Ascending aorta (tissue), 2 donors: ENCODE measurements at places on chromosomes 13 and 19.
A peak's percentile ranks its signal among the peaks of the same experiment; 100 is the strongest.

GRCh38 chr13:44487989-44488388 lies 88.1 kb downstream of the TSC22D1 start:
- no peak overlapping the region for H3K27ac ChIP-seq
- no peaks in the 10 kb centered on the region for H3K27me3 ChIP-seq
- no peak for DNase-seq
- no peaks in the 10 kb centered on the region for H3K36me3 ChIP-seq
- H3K4me1 ChIP-seq = no peaks in the 10 kb centered on the region

- H3K4me1 ChIP-seq = no peaks in the 10 kb centered on the region
- H3K27ac ChIP-seq = no peak overlapping the region
- peaks cover 6% of the 10 kb centered on the region for H3K36me3 ChIP-seq
- DNase-seq = no peak
- no peak overlapping the region for H3K4me3 ChIP-seq
Observed at GRCh38 chr13:111327730-111328573, 7.5 kb downstream of the TEX29 start.

DNA sequence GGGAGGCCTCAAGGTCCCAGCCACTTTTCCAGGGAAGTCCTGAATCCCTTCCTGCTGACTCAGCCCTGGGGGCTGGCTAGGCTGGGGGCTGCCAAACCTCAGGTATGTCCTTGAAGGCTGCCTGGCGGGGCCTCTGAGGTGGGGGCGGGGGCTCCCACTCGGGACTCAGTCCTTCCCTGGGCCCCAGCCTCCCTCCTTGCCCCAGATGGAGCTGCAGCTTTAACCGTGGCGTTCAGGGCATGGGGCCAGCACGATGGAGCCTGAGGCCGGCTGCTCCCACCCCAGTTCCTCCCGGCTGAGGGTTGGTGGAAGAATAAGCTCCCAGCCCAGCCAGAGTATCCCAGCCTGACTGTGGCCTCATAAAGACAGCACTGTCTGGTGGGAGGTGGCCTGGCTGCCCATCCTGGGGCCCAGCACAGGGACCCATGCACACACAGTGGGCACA lies 12.4 kb downstream of the CILP2 start:
- H3K27ac ChIP-seq = no peak overlapping the region
- H3K4me1 ChIP-seq = no peaks in the 10 kb centered on the region
- no peaks in the 10 kb centered on the region for H3K36me3 ChIP-seq
- H3K27me3 ChIP-seq = no peaks in the 10 kb centered on the region
- no peak for DNase-seq
- no peak overlapping the region for H3K4me3 ChIP-seq

- no peak overlapping the region for H3K4me3 ChIP-seq
- no peak overlapping the region for H3K27ac ChIP-seq
- H3K27me3 ChIP-seq = no peaks in the 10 kb centered on the region
- H3K4me1 ChIP-seq = no peaks in the 10 kb centered on the region
Observed at GRCh38 chr19:42467183-42467760, 24.5 kb upstream of the CXCL17 start.

DNA sequence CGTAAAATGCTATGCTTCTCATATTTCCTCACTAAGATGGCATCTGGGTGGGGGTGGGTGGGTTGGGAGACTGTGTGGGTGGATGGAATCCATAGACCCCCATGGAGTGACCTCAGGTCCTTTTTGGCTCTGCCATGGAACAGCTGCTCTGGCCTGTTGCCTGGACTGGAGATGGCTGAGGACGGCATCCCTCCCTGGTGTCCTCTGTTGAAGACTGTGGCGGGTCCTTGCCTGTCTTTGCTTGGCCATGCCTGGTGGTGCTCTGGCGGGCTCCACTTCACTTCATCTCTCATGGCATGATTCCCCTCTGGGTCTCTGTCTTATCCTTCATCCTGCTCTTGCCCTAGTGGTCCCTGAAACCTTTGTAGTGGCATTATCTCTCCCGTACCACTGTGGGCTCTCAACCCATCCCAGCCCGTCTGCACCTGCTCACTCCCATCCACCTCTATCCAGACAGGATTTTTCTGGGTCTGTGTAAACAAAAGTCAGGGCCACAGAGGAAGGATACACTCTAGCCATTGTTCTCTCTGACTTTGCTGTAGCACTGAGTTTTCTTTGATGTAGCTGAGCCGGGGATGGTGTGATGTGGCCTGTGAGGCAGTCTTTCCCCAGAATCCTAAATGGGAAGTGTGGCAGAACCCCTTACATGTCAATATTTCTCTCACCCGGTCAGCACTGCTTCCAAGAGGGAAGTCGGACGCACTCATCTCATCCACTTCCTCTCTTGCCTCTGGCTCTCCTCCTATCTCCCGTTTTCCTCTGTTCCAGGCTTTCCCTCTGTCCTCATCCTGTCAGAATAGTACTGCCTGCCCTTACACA lies 36.1 kb downstream of the WDFY2 start:
- no peaks in the 10 kb centered on the region for H3K27me3 ChIP-seq
- no peaks in the 10 kb centered on the region for H3K36me3 ChIP-seq
- H3K27ac ChIP-seq = peak overlapping the region; percentile 47
- DNase-seq = no peak
- H3K4me3 ChIP-seq = no peak overlapping the region

- no peak overlapping the region for H3K4me3 ChIP-seq
- H3K27me3 ChIP-seq = no peaks in the 10 kb centered on the region
- H3K4me1 ChIP-seq = peaks cover 3% of the 10 kb centered on the region
- no peak for DNase-seq
- no peak overlapping the region for H3K27ac ChIP-seq
- H3K36me3 ChIP-seq = no peaks in the 10 kb centered on the region
Observed at GRCh38 chr13:24277761-24278160, 31.6 kb upstream of the C1QTNF9 start.

- H3K27ac ChIP-seq = no peak overlapping the region
- no peaks in the 10 kb centered on the region for H3K27me3 ChIP-seq
- H3K4me3 ChIP-seq = no peak overlapping the region
Observed at GRCh38 chr13:85417807-85418206, 381.4 kb downstream of the SLITRK6 start.

DNA sequence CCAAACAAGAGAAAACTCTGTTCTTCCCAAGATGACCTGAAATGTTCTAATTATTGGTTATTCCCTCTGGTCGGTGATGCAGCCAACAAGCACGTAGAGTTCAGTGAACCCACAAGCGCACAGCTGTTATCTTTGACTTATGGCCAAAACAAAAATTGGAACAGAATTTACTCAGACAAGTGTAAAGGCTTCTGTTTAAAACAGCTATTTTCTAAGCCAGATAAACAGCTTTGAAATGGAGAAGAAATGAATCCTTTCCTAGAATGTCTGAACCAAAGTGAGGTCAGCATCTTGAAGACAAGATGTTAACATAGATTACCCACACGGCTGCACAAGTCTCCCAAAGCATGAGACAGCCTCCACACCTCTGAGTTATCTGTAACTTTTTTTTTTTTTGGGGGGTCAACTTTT lies 669.2 kb downstream of the DIAPH3 start:
- no peaks in the 10 kb centered on the region for H3K27me3 ChIP-seq
- H3K27ac ChIP-seq = no peak overlapping the region
- H3K4me1 ChIP-seq = no peaks in the 10 kb centered on the region

- no peaks in the 10 kb centered on the region for H3K27me3 ChIP-seq
- H3K4me3 ChIP-seq = no peak overlapping the region
- H3K4me1 ChIP-seq = no peaks in the 10 kb centered on the region
Observed at GRCh38 chr13:34004676-34005075, 186.7 kb downstream of the RFC3 start.

GRCh38 chr19:4548238-4548584 lies 8.4 kb upstream of the LRG1 start:
- no peaks in the 10 kb centered on the region for H3K4me1 ChIP-seq
- H3K27ac ChIP-seq = no peak overlapping the region
- H3K36me3 ChIP-seq = no peaks in the 10 kb centered on the region
- no peaks in the 10 kb centered on the region for H3K27me3 ChIP-seq

- peak overlapping the region; percentile 60 for H3K4me3 ChIP-seq
- H3K27ac ChIP-seq = peak overlapping the region; percentile 84
- H3K4me1 ChIP-seq = peaks cover 46% of the 10 kb centered on the region
- H3K27me3 ChIP-seq = no peaks in the 10 kb centered on the region
Observed at GRCh38 chr19:44757735-44758505, 9.4 kb downstream of the BCL3 start.

GRCh38 chr19:6048793-6049405 lies 61.4 kb downstream of the RFX2 start:
- H3K27ac ChIP-seq = no peak overlapping the region
- no peak overlapping the region for H3K4me3 ChIP-seq
- DNase-seq = peak; percentile 89
- peaks cover 6% of the 10 kb centered on the region for H3K36me3 ChIP-seq
- H3K27me3 ChIP-seq = no peaks in the 10 kb centered on the region

DNA sequence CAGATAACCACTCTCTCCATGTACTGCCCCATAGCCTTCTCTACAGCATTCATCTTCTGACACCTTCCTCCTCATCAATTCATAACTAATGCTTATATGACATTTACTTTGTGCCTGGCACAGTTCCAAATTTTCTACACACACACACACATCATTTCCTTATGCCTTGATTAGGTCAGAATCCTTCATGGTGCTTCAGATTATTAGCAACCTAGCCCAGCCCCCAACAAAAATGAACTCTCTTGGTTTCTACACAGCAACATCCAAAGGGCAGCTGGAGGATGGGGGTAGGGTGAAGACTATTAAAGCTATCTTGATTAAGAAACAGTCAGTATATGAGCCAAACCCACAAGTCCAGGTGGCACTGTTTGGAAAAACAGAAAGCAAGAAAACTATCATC lies 3.7 kb downstream of the RUBCNL start:
- no peaks in the 10 kb centered on the region for H3K36me3 ChIP-seq
- H3K27ac ChIP-seq = no peak overlapping the region
- H3K4me1 ChIP-seq = peaks cover 2% of the 10 kb centered on the region
- H3K27me3 ChIP-seq = no peaks in the 10 kb centered on the region
- no peak overlapping the region for H3K4me3 ChIP-seq

- H3K27ac ChIP-seq = peak overlapping the region; percentile 88
- H3K27me3 ChIP-seq = no peaks in the 10 kb centered on the region
- H3K4me3 ChIP-seq = no peak overlapping the region
- no peak for DNase-seq
- no peaks in the 10 kb centered on the region for H3K36me3 ChIP-seq
Observed at GRCh38 chr13:114129649-114130062, 2.8 kb downstream of the RASA3 start.

GRCh38 chr19:14606627-14607026 lies 23.7 kb downstream of the CLEC17A start:
- no peaks in the 10 kb centered on the region for H3K36me3 ChIP-seq
- H3K27ac ChIP-seq = no peak overlapping the region
- H3K27me3 ChIP-seq = no peaks in the 10 kb centered on the region
- H3K4me1 ChIP-seq = no peaks in the 10 kb centered on the region
- DNase-seq = no peak
- no peak overlapping the region for H3K4me3 ChIP-seq

DNA sequence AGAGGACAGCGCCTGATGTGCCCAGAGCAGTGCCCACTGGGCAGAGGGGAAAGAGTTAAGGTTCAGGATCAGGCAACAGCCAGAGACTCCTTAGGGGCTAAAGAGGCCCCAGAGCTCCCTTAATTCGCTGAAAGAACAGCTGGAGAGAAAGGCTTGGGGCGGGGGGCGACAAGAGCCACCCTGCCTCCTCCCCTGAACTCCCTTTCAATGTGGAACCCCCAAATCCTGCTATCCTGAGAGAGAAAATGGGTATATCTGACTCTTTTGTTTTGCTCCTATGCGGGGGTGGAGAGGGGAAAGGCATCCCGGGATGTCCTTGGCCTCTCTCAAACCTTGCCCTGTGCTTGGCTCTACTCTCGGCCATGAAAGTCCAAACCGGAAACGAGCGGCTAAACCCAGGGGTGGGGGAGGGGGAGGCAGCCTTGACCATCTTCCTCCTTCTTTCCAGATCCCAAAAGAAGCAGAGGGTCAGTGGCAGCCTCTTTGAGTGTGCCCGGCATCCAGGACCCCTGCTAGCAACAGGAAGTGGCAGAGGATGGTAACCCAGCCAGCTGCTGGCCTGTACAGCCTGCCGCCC lies 4.7 kb downstream of the PRKACA start:
- H3K4me1 ChIP-seq = peaks cover 25% of the 10 kb centered on the region
- DNase-seq = no peak
- H3K27ac ChIP-seq = peak overlapping the region; percentile 85

- no peak overlapping the region for H3K27ac ChIP-seq
- no peaks in the 10 kb centered on the region for H3K36me3 ChIP-seq
- no peak for DNase-seq
- H3K4me1 ChIP-seq = no peaks in the 10 kb centered on the region
- no peak overlapping the region for H3K4me3 ChIP-seq
Observed at GRCh38 chr13:107296804-107297203, 728.9 kb upstream of the ARGLU1 start.

DNA sequence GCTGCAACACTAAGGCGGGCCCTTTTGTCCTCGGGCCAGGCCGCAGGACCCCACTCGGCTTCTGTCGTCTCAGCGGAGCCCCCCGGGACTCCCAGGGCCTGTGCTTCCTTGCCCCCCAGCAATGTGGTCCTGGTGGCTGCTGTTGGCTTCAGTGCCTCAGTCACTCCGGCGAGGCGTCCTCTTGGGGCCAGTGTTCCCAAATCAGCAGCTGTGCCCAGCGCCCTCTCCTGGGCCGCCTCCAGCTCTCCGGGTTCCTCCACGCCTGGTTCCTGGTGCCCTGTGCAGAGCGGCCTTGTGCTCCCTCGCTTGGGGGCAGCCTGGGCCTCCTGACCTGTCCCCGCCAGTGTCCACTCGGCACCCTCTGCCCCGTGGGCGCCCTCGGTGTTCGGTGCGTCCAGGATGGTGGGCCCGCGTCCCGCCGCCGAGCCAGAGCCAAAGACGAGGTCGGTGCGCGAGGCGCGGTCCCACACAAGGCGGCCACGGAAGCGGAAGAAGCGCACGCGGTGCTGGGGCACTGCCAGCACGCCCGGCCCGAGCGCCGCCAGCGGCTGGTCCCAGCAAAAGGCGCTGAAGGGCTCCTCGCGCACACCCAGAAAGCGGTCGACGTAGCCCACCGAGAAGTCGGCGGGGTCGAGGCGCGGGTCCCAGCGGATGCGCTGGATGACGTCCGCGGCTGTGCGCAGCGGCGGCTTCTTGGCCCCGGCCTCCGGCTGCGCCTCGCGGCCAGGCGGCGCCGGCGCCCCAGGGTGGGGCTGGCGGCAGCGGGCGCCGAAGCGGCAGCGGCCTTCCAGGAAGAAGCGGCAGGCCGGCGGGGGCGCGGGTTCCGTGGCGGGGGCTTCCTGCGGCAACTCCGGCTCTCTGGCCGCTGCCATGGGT lies 685 bp downstream of the LENG9 start:
- H3K27ac ChIP-seq = peak overlapping the region; percentile 97
- DNase-seq = no peak
- H3K27me3 ChIP-seq = no peaks in the 10 kb centered on the region
- H3K36me3 ChIP-seq = peaks cover 36% of the 10 kb centered on the region
- H3K4me1 ChIP-seq = peaks cover 20% of the 10 kb centered on the region
